ENCODE measurements at places on chromosomes 7 and 10.

- no peak for DNase-seq
Observed at GRCh38 chr10:20059084-20059835, 243.0 kb downstream of the PLXDC2 start.

GRCh38 chr7:38539477-38540081 is 91.6 kb downstream of the AMPH start:
- DNase-seq: no peak

DNA sequence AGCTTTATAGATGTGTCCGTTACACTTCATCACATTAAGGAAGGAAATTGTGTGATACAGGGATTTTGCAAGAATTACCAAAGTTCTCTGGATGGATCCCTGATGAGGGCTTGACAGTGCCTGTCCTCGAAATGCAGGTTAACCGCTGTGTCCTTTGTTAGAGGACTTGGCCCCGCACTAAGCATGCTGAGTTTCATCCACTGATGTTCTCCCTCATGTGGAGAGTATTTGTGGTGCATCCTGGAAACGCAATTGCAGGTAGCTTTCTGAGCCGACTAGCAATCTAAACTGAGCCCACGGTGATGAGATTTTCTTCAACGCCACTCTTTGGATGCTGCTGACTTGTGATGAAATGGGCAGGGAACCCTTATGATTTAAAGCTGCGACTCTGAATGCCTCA is 71.9 kb upstream of the STK17A start:
- no peak for DNase-seq

GRCh38 chr7:94300176-94300835 is 94.4 kb upstream of the COL1A2 start:
- DNase-seq: no peak

GRCh38 chr7:157678501-157678900 is 341.7 kb downstream of the DNAJB6 start:
- DNase-seq: no peak

All from activated T-helper 1 cell treated with Interleukin-2 at 50 U/mL for 16 hours (primary cell).